Hematopoietic multipotent progenitor cell (in vitro differentiated cells): ENCODE measurements at places on chromosomes 12 and 14.
A peak's percentile ranks its signal among the peaks of the same experiment; 100 is the strongest.

DNA sequence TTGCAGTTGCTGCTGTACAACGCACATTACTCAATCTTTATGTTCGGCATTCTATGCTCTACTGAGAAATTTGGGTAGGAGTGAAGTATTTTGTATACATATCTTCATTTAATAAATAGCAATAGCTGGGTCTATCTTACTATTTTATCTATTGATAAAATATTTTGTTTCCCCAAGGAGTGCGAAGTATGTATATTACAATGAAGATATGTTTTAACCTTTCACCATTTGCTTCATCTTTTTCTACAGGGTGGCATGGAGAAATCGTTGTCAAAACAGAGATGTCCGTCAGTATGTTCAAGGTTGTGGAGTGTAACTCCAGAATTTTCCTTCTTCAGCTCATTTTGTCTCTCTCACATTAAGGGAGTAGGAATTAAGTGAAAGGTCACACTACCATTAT is 4.7 kb downstream of the LYZ start:
- no peak for DNase-seq

DNA sequence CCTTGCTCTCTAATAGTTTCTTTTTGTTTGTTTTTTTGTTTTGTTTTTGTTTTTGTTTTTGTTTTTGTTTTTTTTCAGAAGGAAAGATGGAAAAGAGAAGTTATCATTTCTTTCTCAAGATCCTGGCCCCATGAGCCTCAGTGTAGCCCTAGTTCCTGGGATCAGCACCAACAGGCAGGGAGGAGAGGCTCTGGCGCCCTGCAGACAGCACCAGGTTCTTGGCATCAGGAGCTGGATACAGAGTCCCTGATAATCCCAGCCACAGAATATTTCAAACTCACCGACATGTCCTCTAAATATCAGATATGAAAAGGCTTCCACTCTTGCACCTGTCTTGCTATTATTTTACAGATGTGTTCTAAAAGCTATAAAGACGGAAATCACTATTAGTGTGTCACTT is 52.7 kb downstream of the FOXN3 start:
- no peak for DNase-seq

DNA sequence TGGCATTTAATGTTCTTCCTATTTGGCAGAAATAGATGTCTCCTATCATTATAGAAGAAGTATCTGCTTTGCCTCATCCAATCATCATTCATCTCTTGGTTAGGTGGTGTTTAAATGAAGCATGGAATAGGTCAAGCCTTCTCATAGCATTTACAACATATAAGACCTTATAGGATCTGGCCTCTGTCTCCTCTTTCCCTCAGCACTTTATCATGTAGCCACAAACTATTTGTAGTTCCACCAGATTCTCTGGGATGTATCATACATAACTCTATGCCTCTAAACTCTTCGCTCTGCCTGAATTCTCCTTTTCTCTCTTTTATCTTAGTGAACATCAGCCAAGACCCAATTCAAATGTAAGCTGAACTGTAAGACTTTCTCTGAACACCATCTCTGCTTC is 20.7 kb downstream of the NAA25 start:
- DNase-seq = no peak

DNA sequence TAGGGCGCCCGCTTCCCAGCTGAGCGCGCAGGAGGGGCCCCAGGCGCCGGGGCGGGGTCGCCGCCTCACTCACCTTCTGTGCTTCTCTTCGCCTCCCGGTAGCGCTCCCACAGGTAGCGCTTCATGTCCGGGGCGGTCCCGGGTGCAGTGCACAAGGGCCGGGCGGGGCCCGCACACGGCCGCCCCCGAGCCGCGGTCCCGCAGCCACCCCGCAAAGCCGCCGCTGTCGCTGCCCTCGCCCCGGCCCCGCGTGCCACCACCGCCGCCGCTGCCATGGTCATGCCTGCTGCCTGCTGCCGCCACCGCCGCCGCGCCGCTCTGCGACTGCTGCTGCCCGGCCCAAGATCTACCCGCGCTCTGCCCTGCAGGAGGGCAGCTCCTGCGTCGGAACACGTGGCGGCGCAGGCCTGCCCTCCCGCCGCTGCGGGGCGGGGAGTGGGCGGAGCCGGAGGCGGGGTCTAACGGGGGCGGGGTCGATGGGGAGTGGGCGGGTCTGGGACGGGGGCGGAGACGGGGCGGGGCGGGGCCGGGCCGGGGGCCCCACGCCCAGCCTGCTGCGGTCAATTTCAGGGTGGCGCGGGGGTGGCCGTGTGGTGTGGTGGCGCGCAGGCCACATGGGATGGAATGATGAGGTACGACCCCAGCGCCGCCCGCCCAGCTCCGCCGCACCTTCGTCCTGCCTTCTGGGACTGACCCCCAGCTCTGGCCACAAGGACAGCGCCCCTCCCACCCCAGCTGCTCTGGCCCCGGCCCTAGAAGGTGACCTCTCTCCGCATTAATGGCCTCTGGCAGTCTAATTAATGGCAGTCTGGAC is at the start of gene NT5DC3:
NT5DC3 (minus strand) TSS at position 359 of the 814 bp plus-strand sequence; CDS start at position 281, 78 bp downstream.
- DNase-seq = peak; percentile 82

GRCh38 chr12:94879542-94879941 is 124.0 kb downstream of the NDUFA12 start:
- DNase-seq = peak; percentile 52

DNA sequence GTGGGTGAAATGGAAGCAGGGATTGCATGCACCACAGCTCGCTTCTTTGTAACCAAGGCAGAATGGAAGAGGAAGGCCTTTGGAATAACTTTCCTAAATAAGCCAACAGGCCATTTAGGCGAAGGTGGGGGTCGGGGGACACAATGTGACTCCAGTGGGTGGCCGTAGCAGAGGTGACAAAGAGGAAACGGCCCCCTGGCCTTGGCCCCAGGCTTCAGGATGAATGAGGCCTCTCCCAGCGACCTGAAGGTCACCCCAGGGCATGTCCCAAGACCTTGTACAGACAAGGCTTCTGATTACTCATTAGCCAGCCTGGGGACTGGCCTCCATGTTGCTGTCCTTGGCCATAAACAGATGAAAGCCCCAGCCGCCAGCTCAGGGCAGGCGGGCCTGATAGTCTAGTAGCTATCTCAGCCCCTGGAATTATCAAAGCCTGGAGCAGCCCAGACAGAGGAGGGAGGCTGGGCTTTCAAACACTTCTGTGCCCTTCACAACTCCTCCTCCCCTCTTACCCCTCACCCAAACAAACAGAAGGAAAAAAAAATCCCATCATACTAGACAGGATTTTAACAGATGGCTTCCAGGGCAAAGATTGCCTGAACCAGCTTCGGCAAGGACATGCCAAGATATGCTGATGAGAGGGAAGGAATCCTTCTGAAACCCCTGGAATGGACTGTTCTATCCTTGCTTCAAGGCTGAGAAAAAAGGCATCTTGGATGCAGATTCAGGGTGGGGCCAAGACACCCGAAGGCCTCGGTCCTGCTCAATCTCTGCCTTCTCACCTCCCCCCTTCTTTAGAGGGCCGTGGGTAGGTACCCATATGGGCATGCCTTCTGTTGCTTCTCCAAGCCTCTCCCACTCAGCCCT is 142.3 kb upstream of the PARP11 start:
- DNase-seq = no peak

DNA sequence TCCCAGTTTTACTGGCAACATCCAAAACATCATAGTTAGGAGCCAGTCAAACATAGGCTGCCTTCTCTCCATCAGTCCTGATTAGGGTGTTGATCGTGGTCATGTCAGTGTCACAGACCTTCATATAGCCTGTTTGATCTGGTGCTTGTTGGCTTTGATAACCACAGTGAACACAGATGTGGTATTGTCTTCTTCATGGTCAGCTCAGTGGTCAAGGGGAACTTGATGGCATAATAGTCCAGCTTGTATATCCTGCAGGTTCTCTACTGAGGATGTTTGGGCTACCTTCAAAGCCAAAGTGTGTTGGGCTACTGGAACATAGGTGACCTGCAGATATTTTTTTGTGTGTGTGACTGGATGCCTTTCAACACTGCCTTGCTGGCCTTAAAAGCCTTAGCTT is 21.7 kb downstream of the PRORP start:
- no peak for DNase-seq

- DNase-seq = no peak
Measured at GRCh38 chr12:15918066-15918465, 6.9 kb downstream of the DERA start.
